ENCODE measurements at places on chromosomes 5 and 9.

- peak; percentile 60 for DNase-seq
Measured at GRCh38 chr5:158485604-158486081, 614.1 kb downstream of the EBF1 start.

DNA sequence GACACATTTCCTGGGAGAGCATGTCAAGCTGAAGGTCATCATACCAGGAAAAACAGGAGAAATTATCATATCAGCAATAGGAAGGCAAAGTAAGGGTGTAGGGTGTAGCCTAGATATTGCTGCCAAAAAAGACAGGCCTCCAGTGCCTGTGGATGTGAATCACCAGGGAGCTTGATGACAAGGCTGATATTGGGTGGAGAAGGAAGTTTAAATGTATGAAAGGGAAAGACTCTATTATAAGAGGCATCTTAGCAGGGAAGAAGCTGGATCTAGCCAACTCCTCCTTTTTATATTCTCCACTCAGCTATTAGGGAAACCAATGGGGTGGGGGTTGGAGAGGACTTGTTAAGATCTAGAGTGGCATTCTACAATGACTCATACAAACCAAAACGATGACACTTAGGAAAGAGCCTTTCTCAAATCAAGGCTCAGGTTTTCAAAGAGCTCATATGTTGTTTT, 13.4 kb upstream of the TXNDC8 start:
- peak; percentile 90 for DNase-seq

DNA sequence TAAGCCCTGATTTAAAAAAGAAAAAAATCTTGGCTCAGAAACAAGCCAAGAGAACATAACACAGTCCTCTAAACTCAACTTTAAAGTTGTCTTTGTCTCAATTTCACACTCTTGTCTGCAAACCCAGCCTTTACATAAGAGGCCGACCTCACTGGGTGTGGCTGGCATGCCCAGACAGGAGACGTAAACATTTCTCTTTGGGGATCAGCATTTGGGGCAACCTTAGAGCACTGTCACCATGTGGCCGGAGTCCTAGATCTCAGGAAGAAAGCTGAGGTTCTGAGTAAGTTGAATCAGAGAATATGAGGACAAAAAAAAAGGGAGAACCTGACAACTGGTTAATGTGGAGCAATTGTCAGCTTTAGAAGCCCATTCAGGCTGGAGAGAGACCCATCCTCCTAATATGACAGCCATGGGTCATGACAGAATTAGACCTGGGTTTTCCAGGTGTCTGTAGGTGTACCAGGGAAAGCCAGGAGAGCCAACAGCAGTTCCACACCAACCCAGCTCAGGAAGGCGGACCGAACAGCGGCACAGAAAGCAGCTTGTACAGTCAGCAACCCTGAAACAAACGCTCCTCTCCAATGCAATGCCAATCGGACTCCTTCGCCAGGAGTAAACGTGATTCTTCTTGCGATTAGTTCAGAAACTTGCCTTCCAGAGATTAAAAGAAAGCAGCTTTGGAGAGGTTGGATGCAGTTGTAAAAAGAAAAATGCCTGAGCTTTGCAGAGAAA, 97.9 kb upstream of the MAP3K1 start:
- peak; percentile 3 for DNase-seq

GRCh38 chr5:150293091-150293941, 3.7 kb upstream of the CAMK2A start:
- DNase-seq = no peak

GRCh38 chr5:57338068-57338867, 144.3 kb downstream of the ACTBL2 start:
- DNase-seq = peak; percentile 33

DNA sequence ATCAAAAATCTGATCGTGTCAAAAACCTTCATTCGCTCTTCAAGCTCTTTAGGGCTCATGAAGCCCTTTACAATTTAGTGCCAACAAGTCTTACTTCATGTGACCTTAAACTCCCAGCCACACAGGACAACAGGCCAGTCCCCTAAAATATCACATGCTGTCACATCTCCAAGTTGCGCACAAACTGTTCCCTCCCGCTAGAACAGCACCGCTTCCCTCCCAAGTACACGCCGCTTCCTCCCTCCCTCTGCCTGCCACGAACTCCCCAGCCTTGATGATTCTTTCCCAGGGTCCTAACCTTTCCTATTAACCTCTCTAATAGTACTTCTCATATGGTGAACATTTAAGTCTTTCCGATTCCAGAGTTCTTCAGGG, 91.2 kb downstream of the TLE1 start:
- no peak for DNase-seq
